GM13977 (cell line): ENCODE measurements at places on chromosomes 6 and 20.
A peak's percentile ranks its signal among the peaks of the same experiment; 100 is the strongest.

GRCh38 chr20:8509809-8510208 lies 377.7 kb downstream of the PLCB1 start:
- no peak for DNase-seq

- DNase-seq: no peak
These were observed 77.7 kb downstream of the RIPOR3 start for GRCh38 chr20:50613438-50614169.

DNA sequence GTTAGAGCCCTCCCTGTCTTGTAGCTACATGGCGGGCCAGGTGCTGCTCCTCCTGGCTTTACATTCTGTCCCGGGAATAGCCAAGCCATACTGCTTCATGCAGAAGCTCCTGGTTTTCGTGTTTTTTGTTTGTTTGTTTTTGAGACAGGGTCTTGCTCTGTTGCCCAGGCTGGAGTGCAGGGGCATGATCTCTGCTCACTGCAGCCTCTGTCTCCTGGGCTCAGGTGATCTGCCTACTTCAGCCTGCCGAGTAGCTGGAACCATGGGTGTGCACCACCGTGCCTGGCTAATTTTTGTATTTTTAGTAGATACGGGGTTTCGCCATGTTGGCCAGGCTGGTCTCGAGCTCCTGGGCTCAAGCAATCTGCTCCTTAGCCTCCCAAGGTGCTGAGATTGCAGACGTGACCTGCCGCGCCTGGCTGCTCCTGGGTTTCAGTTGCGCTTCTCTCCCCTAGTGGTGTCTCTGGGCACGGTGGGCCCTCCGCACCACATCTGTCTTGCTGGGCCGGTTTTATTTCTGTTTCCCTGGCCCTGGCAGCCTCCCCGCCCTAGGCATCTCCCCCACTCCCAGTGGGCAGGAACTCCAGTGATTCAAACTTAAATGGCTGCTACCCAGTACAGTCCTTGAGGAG lies 12.9 kb downstream of the CDYL start:
- DNase-seq: no peak

- no peak for DNase-seq
These were observed 4.4 kb downstream of the MYB start for GRCh38 chr6:135185483-135185882.

GRCh38 chr6:146700078-146700686 lies 101.4 kb downstream of the ADGB start:
- DNase-seq: peak; percentile 17

- no peak for DNase-seq
These were observed 277.5 kb upstream of the ZFP64 start for GRCh38 chr20:52469128-52469527.

DNA sequence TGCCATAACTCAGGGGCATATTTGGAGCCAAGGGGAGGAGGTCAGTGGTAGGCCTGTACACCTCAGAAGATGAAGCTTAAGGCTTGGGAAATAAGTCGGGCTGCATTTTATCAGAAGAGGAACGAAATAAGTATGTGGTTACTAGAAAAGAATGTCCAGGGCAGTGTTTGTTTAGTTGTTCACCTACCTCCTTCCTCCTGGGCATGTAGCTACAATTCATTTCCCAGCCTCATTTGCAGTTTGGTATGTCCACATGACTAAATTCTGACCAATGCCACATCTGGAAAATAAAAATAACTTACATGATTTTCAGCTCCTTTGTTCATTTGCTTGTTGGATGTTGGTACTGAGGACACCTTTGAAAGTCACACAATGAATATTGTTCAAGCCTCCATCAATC lies 294.5 kb upstream of the RGS17 start:
- DNase-seq: no peak

- DNase-seq: no peak
These were observed 434.2 kb downstream of the BCKDHB start for GRCh38 chr6:80540700-80541099.

GRCh38 chr20:38143646-38144554 lies 21.2 kb downstream of the TGM2 start:
- no peak for DNase-seq

- DNase-seq: no peak
These were observed 312.6 kb upstream of the RSPO3 start for GRCh38 chr6:126805861-126806260.

DNA sequence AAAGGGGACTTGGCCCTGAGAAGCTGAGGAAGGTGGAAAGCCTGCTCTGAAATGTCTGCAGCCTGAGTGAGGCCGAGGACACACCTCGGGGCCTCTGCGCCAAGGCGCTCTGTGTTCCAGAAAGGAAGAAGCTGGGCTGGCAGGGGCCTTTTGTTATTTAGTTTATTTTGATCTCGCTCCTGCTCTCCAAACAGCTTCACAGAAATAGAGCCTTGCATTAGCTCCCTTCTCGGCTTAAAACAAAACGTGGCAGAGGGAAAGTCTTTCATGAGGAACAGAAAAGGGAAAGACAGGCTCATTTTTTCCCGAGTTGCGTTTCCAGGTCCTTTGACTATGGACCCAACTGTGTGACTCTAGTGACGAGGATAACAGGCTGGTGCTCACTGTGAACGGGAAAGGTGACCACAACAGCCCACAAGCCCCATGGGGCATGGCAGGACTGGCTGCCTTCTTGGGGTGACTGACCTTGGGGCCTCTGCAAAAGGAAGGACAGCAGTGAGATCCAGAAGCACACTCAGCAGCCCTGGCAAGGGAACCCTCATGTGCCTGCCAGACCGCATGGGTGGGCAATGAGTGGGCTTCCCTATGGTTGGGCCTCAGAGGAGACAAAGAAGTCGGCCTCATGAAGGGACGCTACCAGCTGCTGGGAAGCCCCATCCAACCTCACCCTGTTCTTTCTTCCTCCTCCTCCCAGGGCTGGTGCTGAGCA lies 18.7 kb downstream of the LEMD2 start:
- DNase-seq: no peak

DNA sequence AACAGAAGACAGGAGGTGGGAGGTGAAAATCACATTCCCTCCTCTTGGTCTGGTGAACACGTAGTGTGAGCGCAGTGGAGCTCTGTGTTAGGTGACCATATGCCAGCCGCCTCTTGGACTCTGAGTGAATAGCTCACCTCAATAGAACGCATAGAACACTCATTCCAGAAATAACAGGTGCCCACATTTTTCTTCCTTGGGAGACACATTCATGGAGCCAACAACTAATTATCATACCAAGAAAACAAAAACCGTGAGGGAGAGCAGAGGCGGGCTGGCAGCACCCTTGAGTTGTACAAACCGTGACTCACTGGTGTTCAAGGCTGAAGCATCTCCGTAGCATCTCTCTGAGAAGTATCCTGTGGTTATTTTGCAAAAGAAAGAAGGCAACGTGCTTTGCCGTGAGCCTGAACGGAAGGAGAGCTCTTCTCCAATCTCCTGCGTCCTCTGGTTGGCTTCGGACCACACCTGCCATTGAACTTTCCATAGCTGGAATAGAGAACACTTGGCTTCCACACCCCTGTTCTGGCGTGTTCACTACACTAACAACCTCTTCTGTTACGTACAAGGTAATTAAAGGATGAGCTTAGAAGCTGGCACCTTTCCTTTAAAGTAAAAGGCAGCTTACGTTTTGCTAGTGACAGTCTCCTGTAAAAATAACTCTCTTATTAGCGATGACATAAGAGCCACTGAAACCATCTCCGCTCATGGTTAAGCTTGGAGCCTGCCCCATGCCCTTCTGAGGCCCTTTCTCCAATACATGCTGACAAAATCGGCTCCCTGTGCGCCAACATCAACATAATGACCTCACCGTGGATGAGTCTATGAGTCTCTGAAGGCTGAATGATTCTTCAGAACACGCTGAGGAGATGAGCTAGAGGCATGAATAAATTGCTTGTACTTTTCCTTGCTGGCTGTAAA lies 30.2 kb upstream of the SGK1 start:
- DNase-seq: no peak

DNA sequence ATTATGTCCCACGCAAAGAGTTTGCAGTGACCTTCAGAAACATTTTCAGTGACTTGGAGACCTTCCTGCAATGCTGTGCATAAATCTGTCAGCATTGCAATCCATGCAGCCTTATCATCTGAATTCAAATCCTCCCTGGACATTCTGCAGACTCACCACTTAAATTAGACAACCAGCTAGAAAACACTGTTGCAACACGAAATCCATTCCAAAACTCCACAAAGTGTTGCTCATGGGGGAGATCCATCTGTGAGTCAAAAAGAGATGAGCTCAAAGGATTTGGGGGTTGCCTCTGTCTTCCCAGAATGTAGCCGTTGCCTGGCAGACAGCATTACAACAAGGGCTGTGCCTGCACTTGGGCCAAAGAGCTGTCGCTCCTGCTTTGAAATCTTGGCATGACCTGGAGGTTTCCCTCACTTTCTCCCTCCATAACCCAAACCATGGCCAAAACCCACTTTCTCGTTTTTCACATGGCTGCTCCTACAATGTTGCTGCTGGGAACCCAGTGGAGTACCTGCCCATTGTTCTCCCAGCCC lies 163.5 kb upstream of the CDYL start:
- no peak for DNase-seq

- peak; percentile 88 for DNase-seq
These were observed 15.7 kb upstream of the HLA-A start for GRCh38 chr6:29926413-29927274.

GRCh38 chr6:69973138-69973537 lies 106.8 kb downstream of the COL19A1 start:
- DNase-seq: no peak

- DNase-seq: no peak
These were observed 106.1 kb upstream of the PTPRT start for GRCh38 chr20:43295781-43296180.

GRCh38 chr6:77762386-77762785 lies 109.5 kb downstream of the MEI4 start:
- no peak for DNase-seq

DNA sequence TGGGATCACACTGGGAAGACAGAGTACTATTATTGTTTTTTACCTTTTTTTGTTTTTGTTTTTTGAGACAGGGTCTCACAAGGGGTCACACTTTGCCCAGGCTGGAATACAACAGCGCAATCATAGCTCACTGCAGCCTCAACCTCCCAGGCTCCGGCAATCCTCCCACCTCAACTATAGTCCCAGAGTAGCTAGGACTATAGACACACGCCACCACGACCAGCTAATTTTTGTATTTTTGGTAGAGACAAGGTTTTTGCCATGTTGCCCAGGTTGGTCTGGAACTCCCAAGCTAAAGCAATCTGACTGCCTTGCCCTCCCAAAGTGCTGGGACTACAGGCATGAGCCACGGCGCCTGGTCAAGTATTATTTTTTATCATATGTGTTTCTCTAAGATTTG lies 81.0 kb downstream of the ZMYND8 start:
- no peak for DNase-seq

DNA sequence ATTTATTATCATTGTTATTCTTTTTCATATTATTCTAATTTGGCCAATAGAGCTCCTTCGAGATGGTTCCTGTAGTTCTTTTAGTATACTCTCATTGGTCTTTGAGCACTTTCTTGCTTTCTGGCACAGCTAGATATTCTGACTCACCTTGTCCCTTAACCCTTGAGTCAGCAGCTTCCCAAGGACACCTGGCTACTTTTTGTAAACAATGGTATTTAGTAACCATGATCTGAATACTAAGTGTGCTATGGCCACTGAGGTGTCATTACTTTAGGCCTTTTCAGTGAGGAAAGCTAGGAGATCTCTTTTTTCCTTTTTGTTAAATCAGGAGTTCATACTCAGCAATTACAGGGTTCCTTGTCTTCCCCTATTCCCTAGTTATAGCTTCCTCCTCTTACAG lies 126.5 kb upstream of the CITED2 start:
- DNase-seq: no peak

DNA sequence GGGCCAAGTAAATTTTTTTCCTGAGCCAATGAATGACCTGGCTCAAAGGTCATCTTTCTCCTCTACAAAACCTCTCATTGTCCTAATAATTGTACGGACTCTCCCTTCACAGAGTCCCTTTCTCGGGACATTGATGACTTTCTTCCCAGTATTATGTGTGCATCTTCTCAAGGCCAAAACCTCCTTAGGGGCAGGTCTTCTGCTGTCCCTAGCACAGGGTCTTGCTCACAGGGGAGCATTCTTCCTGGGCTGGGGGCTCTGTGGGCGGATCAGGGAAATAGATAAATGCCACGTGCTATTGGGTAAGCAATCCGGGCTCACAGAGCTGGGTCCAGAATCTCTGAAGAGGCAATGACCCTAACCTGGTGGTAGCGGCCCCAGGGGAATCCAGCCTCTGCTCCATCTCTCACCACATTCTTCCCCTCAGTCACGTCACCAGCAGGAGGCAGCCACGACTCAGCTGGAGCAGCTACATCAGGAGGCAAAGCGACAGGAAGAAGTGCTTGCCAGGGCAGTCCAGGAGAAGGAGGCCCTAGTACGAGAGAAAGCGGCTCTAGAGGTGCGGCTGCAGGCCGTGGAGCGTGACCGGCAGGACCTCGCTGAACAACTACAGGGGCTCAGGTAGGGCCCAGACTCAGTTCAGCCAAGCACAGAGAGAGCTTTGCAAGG lies 23.5 kb downstream of the CEP250 start:
- no peak for DNase-seq

GRCh38 chr6:164791498-164791897 lies 517.9 kb downstream of the C6orf118 start:
- DNase-seq: no peak

- no peak for DNase-seq
These were observed 179.9 kb downstream of the LRFN2 start for GRCh38 chr6:40407239-40407638.

DNA sequence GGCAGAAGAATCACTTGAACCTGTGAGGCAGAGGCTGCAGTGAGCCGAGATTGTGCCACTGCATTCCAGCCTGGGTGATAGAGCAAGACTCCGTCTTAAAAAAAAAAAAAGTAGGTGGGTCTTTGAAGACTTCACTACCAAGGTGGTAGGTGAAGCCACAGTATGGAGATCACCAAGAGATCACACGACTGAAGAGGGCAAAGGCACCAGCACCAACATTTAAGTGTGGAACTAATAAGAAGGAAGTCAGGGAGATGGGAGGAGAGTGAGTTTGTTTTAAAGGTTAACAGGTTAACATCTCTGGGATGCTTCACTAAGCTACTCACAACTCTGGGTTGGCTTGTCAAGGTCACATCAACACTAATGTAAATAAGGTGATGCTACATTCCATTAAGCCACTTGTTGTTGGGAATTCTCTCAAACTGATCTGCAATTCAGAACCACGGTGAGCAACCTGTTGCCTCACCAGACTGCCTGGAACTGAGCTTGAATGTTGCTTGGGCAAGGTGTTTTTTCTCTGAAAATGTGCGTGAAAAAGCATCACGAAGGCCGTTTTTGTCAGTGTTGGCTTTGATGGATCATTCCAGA lies 48.7 kb downstream of the KCTD20 start:
- no peak for DNase-seq

DNA sequence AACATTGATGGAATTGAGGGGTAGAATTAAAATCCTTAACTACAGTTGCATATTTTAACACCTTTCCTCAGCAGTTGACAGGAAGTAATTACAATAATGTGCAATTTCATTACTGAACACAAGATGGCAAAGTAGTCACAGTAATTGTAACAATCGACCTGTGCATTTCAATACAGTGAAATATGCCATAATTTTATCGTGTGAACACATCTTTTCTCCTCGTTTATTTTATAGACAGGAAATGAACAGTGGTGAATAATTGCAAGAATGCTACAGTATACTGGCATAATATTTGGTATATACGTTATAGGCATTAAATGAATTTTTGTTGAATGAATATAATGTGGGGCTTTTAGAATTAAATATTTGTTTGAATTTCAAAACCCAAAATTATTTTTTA lies 25.0 kb downstream of the CYB5R4 start:
- DNase-seq: peak; percentile 43
